Muscle of arm (tissue), 14 donors: ENCODE measurements at places on chromosomes 12 and 14. TPM values are rescaled to one million over a fixed set of nuclear protein-coding genes. Genes with fewer than 3 reads are reported as not detected.

The LPAR5 gene
- polyA plus RNA-seq: 1.5 TPM

The HOXC13 gene
- polyA plus RNA-seq: not detected

The MYH7 gene
- 960 TPM for polyA plus RNA-seq

The AHNAK2 gene
- 14.3 TPM for polyA plus RNA-seq

The PTPRQ gene
- 1.0 TPM for polyA plus RNA-seq

The MAP3K9 gene
- polyA plus RNA-seq: 0.58 TPM

The ASCL1 gene
- polyA plus RNA-seq: 0.09 TPM

The CLBA1 gene
- 6.7 TPM for polyA plus RNA-seq

The CPNE8 gene
- 7.1 TPM for polyA plus RNA-seq

The BDKRB1 gene
- polyA plus RNA-seq: 0.75 TPM

The TOX4 gene
- polyA plus RNA-seq: 44.9 TPM

The MSI1 gene
- not detected for polyA plus RNA-seq

The PRIMA1 gene
- polyA plus RNA-seq: 2.6 TPM

The HOXC4 gene
- 10.2 TPM for polyA plus RNA-seq

The GPX2 gene
- not detected for polyA plus RNA-seq

The SNAPC1 gene
- 4.5 TPM for polyA plus RNA-seq

The NEUROD4 gene
- polyA plus RNA-seq: not detected

The RASAL1 gene
- not detected for polyA plus RNA-seq

The CDKN3 gene
- 26.1 TPM for polyA plus RNA-seq

The PLD4 gene
- 6.1 TPM for polyA plus RNA-seq

The SIVA1 gene
- polyA plus RNA-seq: 55.1 TPM

The ACRBP gene
- polyA plus RNA-seq: 2.9 TPM

The SLC10A1 gene
- polyA plus RNA-seq: not detected

The TRPV4 gene
- polyA plus RNA-seq: 2.7 TPM

The ARHGAP9 gene
- 4.8 TPM for polyA plus RNA-seq
